ENCODE measurements at places on chromosomes 13 and 19.
A peak's percentile ranks its signal among the peaks of the same experiment; 100 is the strongest.

DNA sequence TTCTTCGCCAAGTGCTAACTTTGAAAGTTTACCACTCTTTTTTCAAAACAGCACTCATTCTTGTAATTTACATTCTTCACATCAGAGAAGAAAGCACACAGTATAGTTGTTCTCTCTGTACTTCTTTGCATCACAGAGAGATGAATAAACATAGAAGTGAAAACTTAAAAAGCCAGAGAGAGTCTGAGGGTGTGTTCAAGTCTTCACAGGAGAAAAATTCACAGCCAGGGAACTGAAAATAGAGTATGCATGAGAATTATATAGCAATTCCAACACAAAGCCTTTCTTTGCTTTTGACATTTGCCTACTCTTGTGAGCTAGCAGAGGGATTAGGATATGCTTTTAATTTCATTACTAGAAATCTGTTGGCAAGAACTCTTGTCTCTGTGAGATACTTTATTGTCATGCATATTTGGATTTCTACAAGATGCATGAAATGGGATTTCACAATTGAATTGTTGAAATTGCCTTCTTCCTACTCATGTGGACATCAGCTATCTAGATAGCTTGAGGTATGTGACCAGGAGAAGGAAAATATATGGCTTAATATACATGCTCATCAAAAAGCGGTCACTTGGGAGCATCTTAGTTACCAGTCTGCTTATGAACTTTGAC, 166.1 kb downstream of the SLC7A1 start:
- DNase-seq, result no peak

DNA sequence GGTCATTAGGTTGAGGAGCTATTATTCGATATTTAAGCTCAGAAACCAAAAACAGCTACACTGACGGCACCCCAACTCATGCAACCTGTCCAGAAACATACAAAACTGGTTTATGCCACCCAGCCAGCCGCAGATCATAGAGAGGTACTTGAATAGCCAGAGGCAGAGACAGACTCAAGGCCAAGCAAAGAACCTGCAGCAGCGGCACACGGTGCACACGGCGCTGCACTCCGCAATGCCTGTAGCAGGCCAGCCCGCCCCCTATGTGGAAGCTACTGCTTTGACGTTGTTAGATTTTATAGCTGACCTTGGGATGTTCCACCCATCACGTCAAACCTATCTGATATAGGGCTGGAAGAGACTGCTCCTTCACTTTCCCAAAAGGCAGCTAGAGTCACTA, 11.9 kb upstream of the DHRS12 start:
- no peak for DNase-seq

DNA sequence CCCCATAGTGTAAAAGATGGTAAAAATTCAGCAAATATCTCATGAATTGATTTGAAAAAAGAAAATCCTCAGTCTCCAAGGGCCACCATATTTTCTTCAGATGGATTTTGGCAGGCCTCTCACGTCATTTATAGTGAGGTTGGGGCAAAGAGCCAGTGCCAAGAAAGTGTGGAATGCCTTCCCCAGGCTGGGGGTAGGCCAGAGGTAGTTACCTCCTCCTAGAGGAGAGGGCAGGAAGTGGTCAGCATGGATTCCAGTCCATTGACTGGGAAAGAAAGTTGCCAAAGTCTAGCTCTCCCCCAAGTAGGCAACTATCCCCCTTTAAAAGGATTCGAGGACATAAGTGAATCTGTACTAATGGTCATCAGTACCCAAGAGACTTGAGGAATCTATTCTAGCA, 68.4 kb upstream of the KCTD4 start:
- peak; percentile 22 for DNase-seq

DNA sequence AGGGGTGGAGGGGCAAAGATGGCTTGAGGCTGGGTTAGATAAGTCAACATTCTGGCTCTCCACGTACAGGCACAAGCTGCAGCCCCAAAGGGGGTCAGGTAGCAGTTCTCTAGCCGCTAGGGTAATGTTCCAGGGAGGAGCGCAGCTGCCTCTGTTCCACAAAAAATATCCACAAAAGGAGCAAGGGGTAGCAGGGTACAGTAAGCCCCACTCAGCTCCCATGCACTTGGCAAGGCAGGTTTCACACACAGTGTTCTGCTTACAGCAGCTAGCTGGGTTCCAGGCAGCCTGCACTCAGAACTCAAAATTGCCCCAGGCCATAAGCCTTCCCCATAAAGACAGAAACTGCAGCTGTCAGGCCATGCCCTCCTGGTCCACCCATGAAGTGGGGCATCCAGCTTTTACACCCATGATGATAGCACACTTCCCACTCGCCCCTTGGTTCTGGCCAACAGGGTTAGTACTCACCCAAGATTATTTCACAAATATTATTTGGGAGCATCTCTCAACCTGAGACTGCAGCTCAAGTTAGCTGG, 130.0 kb downstream of the CYSLTR2 start:
- DNase-seq, result no peak

DNA sequence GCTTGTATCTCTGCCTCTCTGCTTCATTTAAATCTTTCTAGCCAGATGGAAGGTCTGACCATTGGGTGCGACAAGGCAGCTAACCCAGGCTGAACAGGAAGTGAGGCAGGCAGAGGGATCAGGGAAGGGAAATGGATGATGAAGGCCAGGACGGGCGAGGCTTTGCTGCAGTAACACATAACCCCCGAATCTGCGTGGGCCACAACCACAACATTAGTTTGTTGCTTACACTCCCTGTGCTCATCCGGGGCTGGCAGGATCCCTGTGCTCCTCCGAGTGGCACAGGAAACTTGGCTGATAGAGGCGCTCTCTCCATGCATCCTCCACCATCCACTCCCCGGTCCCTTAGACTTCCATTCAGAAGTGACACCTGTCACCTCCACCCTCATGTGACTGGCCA, 1.1 kb upstream of the FLT3LG start:
- DNase-seq, result no peak

GRCh38 chr13:102369302-102369701, 32.5 kb downstream of the FGF14 start:
- DNase-seq, result no peak

DNA sequence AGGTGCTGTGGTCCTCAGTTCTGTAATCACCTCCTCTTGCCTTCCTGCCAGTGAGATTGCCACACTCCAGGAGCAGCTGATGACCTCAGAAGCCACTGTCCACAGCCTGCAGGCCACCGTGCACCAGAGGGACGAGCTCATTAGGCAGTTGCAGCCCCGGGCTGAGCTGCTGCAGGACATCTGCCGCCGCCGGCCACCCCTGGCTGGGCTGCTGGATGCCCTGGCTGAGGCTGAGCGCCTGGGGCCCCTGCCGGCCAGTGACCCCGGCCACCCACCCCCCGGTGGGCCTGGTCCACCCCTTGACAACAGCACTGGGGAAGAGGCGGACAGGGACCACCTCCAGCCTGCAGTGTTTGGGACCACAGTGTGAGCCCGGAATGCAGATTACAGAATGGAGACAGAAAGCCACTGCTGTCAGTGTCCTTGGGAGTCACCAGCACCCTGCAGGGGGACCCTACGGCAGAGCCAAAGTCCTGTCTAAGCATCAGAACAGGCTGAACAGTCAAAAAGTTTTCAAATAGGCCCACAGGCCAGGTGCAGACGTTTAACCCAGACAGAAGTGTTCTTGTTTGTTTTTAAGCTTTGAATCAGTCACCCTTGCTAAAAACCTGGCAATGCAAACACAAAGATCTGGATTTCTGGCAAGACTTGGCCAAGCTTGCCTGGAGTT, 4.2 kb downstream of the VMAC start:
- DNase-seq, result no peak

DNA sequence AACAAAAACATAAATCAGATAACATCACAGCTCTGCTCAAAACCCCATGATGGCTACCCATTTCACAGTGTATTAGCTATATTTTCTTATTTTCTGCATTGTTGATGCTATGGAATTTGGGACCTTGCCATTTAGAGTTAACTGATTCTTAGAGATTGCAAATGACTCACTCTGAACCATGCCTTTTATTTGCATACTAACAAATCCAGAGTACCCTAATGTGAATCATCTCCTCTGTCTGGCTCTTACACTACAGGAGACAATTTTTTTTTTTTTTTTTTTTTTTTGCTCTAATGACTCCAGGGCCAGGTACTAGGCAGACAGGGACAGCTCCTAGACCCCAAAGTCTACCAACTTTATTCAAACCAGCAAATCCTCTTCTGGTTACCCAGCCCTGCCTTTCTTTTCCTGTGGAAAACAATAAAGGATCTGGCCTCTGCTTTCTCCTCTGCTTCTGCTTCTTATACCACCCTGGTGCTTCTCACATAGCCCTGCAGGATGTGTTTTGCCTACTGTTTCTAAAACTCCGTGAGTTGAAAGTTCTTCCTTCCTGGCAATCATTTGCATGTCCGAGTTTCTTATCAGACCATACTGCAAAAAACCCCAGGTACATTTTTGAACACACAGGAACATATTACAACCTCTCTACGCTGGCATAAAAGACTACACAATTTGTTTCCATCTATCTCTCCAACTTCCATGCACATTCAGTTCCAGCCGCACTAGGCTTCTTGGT, 10.6 kb upstream of the ZNF460 start:
- DNase-seq, result peak; percentile 73

DNA sequence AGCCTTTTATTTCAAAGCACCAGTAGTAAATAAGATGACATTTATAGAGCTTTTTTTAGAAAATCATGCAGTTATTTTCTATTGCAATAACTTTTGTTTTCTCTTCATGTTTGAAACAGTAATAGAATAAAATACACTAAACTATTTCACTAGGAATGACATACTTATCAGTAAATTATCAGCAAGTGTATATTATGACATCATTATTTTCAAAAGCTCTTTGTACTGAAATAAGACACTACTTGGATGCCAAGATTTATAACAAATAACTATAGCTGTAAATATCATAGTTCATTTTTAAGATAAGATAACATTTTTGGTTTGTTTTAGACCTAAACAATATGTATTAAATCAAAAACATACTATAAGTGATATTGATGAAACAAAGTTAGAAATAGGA, 56.8 kb downstream of the STOML3 start:
- DNase-seq, result no peak

GRCh38 chr13:75360170-75360569, 121.8 kb downstream of the TBC1D4 start:
- DNase-seq, result no peak

DNA sequence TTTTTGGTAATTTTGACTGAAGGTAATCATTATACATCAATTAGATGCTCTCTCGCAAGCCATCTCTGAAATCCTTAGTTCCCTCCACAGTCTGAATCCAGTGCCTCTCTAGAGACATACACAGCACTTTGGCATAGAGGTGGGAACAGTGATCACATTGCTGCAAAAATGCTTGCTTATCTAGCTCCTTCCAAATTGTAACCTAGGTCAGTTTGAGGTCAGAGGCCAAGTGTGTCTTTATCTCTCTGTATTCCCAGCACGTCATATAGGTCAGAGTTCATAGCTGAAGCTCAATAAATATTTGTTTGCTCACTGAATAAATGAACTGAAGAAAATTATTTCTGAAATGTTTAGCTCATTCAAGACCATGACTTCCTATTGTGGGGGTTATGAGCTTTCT, 462.5 kb downstream of the DIAPH3 start:
- DNase-seq, result no peak

DNA sequence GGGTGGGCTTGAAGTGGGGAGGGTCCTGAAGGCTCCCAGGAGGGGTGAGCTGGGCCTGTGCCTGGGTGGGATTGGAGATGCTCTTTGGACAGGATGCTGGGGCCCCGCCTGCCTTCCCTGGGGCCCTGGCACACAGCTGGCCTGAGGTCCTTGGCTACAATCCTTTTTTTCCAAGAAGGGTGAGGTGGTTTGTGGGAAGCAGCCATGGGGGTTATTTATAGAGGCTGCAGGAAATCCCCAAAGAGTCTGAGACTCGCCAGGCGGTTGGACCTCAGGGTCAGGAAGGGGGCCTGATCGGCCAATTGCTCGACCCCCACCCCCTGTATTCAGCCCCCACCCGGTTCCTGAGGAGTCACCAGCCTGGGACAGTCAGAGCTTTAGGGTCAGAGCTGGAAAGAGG, 10.0 kb downstream of the GTPBP3 start:
- no peak for DNase-seq

DNA sequence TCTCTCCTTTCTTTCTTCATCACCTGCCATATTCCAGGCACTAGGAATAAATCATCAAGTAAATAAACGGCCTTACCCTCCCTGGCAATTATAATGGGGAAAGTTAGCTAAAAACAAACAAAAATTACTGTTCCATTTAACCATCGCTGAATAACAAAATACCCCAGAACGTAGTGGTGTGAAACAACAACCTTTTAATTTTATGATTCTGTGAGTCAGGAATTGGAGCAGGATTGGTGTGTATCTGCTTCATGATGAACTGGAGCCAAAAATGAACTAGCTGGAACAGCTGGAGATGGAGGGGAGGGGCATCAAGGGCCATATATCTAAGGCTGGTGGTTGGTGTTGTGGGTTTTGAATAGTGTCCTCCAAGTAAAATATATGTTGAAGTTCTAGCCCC, 3.7 kb upstream of the CADM4 start:
- no peak for DNase-seq

- no peak for DNase-seq
Measured at GRCh38 chr13:110350509-110350908, 43.4 kb downstream of the COL4A2 start.

DNA sequence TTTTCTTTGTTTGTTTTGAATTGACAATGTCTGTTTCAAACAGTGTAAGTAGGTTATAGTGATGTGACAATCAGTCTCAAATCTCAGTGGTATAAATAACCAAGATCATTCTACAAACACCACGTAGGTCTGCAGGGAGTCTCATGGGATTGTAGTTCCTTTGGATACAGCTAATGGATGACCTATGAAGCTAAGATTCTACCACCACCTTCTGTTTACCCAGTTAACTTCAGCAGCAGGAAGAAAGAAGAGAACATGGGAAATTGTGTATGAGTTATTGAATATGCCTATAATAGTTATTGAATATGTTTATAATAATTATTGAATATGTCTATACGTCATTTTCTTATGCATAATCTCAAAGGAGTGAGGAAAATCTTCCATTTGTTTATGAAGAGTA, 63.9 kb upstream of the SLITRK5 start:
- no peak for DNase-seq

DNA sequence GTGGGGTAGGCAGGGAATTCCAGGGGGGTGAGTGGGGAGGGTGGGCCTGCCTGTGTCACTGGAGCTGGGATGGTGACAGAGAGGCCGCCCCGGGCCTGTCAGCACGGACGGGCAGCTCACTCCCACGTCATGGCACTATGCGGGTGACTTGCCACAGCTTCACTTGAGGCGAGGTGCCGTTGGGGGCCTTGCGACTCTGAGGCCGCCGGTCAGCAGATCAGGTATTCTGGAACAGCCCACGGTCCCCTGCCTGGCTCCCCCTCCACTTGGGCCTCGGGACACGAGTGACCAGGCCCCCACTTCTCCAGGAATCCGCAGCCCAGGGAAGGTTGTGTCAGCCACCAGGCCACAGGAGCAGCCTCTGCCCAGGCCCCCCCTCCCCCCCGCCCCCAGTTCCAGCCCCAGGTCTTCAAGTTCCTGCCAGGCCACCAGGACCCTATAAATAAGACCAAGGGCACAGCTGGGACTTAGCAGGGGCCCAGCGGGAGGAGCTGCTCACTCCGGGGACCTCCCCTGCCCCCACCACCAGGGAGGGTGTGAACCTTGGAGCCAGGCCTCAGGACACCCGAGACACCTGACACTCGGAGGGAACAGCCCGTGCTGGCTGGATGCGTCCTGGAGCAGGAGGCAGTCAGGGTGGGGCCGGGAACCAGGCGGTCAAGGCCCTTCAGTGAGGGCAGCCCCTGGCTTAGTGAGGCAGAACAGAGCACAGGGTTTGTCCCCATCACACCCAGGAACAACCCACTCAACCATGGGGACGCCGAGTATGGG, 2.7 kb upstream of the MIDN start:
- DNase-seq, result no peak

Measured in astrocyte of the cerebellum (primary cell).